ENCODE measurements at places on chromosomes 2 and 18.

- DNase-seq, result no peak
Observed at GRCh38 chr18:54069729-54070128, 154.7 kb downstream of the MBD2 start.

DNA sequence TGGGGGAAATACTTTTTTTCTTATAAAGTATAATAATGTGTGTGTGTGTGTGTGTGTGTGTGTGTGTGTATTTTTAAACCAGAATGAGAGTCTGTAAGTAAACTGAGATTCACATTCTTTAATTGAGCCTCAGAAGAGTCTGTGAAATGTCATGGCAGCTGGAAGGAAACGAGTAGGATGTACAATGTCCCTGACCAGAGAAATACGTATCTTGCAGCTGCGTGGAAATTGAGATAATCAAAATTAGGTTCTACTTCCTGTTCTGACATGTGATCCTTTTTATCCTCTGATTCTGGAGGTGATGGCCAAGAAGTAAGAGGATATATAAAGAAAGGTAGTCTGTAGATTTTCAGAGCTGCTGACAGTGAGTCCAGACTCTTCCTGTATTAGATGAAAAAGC, 50.0 kb downstream of the SH3RF3 start:
- DNase-seq, result no peak

DNA sequence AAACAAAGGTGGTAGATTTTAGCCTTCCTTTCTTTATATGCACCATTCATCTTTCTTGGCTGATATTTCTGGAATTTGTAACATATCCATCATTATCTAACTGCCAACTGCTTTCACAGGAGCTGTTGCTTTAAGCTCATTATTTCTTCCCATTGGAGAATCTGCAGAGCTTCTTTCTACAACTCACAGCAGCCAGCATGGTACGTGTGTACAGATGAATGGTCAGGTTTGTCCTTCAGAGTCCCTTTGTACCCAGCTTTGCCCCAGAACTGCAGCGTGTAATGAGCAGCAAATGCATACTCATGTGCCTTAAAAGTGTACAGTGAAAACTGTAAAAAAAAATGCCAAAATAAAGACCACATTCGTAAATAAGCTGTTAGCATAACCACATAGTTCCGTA, 260.9 kb downstream of the FIGN start:
- DNase-seq, result no peak

- no peak for DNase-seq
Observed at GRCh38 chr2:138767101-138767500, 13.1 kb downstream of the NXPH2 start.

DNA sequence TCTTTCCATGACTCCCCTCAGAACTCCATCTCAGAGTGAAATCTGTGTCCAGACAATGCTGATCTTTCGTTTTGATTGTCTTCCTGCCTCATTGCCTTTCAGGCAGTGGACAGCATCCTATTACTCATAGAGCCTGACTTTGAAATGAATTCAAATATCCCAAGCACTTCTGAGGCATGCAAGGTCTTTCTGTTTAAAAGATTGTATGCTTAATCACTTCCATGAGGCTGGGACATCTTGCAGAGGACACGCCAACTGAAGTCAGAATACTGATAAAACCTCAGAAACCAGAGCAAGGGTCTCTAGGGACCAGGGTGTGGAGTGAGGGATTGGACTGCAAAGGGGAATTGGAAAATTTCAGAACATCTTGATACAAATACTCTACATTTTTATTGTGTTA, 836.5 kb upstream of the ID2 start:
- DNase-seq, result no peak
